ENCODE measurements at places on chromosomes 12 and 14.

- DNase-seq = no peak
These were observed 38.4 kb downstream of the AKAP3 start for GRCh38 chr12:4610481-4610880.

- DNase-seq = no peak
These were observed 10.1 kb downstream of the NUDT4 start for GRCh38 chr12:93387780-93388179.

- DNase-seq = no peak
These were observed 45.7 kb downstream of the DICER1 start for GRCh38 chr14:95111507-95112164.

- DNase-seq = no peak
These were observed 162.1 kb downstream of the ESRRB start for GRCh38 chr14:76537906-76538647.

DNA sequence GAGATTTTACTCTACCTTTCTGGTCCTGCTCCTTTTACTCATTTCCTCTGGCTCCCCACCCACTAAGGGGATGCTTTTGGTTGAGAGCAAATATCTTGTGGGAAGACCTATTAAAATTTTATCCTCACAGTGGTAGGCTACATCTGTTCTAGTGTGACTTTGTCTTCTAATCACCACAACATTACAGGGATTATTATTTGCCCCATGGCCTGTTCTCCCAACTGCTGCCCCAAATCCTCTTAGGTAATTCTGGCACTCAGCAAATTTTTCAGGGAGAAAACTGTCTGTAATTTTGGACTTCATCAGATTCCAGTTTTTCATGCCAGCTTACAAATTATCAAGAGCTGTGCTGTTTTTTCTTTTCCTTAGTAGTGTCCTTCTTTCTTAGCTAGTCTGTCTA is 172.3 kb downstream of the GPHN start:
- DNase-seq = no peak

GRCh38 chr14:37599507-37600368 is 4.3 kb downstream of the TTC6 start:
- DNase-seq = no peak
